Fibroblast of villous mesenchyme (primary cell): ENCODE measurements at places on chromosomes 4 and X. TPM values are rescaled to one million over a fixed set of nuclear protein-coding genes. Genes with fewer than 3 reads are reported as not detected.

The SOX3 gene
- total RNA-seq: not detected in 2 replicates

- no peak for DNase-seq
Measured at GRCh38 chr4:97910005-97910404, 233.3 kb downstream of the STPG2 start.

The TRPC3 gene
- total RNA-seq: 0.97 and 1.3 TPM in 2 replicates

DNA sequence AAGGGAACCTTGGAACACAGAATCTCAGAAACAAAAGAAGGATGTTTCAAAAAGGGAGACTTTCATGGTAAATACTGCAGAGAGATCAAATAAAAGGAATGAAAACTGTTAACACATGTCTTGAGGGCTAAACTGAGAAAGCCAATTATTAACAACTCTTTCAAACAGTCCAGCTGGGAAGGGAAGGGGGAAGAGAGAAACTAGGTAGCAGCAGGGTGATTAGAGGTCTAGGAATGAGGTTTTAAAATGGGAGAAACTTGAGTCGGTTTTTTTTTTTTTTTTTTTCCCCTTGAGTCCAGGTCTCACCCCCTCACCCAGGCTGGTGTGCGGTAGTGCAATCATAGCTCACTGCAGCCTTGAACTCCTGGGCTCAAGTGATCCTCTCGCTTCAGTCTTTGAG, 4.3 kb downstream of the BCLAF3 start:
- DNase-seq: no peak

DNA sequence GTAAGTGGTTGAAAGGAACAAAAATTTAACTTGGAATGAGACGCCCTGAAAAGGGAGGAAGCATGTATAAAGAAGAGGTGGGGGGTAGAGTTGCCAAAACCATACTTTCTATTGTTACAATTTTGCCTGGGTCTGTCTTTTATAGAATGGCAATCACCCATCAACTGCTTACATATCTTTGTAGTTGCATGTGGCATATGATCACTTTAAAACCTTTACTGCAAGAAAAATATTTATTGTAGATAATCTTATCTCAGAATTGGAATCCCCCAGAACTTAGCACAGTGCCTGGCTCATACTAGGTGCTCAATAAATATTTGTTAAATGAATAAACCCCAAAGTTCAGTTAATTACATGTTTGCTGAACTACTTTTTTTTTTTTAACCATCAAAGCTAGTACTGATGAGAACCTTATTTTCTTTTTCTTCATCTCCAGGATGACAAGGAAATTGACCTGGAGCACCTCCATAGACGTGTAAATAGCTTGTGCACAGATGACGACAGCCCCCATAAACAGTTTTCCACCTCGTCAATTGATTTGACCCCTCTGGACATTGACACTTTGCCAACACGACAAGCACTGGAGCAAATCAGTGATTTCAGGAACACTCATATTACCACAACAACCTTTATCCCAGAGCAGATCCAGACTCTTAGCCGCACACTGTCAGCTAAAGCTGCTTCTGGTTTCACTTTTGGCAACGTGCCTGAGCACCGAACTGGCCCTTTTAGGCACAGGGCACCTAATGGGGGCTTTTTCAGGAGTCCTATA, 56.7 kb upstream of the ATOH1 start:
- no peak for DNase-seq

DNA sequence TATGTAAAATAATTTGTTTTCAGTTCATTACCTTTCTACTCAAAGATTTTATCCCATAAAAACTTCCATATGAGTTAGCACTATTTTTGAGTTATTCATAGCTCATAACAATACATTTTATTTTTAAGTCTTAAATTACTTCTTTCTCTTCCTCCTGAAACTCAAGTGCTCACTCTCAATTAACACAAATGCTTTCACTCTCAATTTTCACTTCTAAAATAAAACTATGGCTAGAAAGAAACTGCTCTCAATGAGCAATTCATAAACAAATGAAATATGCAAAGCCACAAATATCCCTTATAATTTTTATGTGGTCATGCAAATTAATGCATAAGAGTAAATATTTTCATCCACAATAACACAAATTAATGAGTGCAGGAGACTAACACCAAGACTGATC, 38.8 kb downstream of the MAML3 start:
- no peak for DNase-seq

DNA sequence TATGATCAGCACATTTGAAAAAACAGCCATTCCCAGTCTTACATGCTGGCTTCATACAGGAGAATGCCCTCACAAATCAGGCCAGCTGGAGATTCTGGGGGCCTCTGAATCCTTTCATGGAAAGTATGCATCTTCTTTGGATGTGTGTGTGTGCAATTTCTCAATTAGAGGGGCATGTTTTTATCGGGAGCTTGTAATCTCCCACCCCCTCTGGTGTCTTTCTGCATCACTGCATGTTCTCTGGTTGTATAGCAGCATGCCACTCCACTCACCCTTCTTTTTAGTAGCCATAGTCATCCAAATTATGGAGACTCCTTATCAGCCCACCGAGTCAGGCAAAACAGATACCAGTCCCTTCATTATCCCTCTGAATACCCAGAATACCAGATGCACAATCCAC, 282.2 kb upstream of the SLIT2 start:
- peak; percentile 28 for DNase-seq

DNA sequence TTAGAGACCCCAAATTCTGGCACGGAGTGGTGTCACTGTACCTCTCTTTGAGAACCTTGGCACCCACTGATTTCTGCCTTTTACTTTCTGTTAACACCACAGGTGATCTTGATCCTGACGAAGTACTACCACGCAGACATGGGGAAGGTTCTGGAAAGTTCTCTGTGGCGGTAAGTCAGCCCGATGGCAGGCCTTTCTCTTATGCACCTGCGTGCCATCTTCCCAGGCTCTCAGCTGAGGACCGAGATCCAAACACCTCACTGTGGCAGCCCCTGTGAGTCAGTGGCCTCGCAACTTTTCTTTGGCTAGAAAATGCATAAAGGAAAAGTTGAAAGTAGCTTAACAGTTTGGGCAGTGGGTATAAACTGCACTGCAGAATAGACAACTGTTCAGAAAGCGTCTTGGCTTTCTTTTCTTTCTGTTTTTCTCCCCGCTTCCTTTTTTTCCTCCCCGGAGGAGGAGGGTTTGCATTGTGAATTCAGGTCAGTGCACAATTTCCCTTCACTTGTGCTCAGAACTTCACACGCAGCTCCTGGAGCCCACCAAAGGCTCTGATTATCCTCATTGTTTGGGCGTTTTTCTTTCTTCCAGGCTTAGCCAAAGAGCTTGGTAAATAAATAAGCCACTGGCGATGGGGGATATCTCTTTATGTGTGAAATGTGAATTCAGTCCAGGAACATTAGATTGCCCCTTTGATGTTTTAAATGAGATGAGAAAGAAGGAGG, 38.4 kb downstream of the PSAPL1 start:
- no peak for DNase-seq

- DNase-seq: peak; percentile 91
Measured at GRCh38 chr4:15920723-15921591, 17.6 kb downstream of the FGFBP1 start.

The AGTR2 gene
- total RNA-seq: not detected in 2 replicates

DNA sequence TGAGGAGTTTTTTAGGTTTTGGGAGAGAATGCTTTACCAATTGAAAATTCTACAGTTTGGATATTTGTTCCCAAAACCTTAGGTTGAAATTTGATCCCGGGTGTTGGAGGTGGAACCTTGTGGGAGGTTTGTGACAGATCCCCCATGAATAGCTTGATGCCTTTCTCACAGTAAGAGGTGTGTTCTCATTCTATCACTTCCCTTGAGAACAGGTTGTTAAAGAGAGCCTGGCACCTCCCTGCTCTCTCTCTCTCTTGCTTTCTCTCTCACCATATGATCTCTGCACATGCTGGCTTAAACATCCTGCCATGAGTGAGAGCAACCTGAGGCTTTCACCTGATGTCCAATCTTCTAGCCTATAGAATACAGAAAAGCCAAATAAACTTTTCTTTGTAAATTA, 1475.5 kb upstream of the AGA start:
- no peak for DNase-seq

DNA sequence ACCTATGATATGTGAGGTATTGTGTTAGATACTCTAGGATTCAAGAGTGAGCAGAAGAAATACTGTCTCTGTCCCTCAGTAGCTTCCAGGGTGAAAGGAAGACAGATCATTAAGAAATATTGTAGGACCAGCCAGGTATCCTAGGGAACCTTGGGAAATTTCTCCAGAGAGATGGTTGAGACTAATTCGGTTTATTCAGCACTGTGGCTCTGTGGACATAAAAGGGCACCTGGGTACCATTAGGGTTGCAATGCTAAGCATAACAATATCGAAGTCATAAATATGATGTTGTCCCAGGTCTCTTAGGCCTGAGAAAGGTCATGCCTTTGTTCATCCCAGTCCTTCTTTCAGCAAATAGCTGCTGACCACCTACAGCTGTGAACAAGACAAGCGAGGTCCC, 61.0 kb downstream of the FAM114A1 start:
- DNase-seq: no peak

DNA sequence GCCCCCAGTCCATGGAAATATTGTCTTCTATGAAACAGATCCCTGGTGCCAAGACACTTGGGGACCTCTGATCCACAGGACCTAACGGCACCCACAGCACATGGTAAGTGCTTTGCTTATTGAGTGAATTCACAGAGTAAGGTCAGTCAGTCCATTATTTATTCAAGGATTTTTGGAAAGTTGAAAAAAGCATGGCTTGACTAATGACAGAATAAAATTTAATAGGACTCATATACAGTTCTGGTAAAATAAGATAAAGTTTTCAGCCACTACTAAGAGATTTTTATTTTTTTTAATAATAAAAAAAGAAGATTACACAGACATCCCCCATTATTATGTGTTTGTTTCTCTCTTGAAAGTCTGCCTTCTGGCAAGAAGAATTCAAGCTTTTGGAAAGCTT, 490.6 kb upstream of the HS3ST1 start:
- no peak for DNase-seq

DNA sequence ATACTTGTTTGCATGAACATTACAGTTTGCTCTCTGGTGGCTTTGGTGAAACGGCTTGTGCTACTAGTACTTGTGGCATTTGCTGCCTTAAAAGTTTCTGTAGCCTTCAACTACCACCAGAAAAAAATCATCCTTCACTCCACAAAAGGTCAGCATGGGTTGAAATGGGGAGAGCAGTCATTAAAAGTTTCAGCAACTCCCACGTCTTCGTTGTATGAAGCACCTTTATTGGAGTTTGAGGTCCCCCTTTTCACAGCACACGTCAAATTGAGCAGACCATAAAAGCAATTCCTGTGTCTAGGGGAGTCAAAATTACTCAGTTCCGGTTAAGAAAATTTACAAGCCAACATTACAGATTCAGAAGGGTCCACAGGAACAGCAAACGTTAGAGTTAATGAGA, 23.0 kb upstream of the CCNA2 start:
- no peak for DNase-seq

The PAGE2B gene
- total RNA-seq: not detected in 2 replicates

- DNase-seq: no peak
Measured at GRCh38 chr4:11182586-11183355, 245.9 kb downstream of the HS3ST1 start.

DNA sequence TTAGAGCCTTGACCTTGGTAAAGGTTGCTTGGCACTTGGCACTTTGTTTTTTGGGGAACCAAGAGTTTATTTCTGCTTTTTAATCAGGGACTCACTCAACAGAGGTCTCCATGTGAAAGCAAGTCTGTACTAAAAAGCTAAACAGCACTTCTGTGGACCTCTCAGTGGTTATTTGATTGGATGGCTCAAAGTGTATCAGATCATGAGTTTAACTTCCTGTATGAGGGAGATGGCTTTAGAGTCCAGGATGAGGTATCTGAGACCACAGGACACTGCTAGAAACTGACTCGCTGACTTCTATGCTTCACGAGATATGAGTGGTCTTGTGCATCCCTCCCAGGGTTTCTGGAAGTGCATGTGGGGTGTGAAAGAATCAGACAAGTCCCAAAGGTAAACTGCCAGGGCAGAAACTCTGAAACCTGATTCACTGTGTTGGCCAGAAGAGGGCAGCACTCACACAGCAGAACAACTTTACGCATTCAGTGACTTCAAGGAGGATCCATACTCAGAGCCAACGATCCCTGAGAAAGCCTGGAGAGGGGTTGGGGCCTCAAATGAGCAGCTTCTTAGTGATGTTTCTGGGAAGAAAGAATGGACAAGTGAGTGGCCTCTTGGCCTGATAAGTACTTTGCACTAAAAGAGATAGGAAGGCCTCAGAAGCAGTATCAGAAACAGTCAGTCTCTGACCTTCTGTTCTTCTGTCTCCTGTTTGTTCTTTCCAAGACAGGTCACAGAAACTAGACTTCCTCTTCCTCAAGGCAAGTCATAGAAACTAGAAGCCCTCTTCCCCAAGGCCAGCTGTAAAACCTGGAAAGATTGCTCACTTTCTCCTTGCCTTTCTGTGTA, 220.3 kb upstream of the CXCL13 start:
- DNase-seq: peak; percentile 67

GRCh38 chrX:37776987-37777325, 2.9 kb upstream of the CYBB start:
- no peak for DNase-seq

DNA sequence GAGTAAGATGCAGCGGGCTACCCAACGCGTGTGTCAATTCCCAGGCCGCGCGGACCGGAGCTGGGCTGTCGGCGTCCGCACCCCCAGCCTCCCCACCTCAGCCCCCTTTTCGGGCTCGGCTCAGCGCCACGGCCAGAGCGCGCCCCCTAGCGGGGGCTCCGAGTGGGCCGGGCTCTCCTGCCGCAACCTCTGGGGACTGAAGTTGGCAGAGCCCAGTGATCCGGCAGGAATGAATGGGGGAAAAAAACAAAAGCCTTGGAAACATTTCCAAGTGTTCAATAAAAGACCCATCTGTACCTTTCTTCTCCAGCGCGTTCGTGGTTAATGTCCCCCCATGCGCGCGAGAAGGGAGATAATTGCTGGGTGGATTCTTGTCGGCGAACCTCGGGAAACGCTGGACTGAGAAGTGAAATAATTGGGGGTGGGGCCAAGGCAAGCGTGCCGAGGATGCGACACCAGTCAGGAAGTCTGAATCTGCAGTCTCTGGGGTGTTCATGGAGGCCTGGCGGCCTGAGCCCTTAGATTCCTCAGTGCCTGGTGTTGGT, 5.2 kb upstream of the ARX start:
- DNase-seq: no peak

- DNase-seq: no peak
Measured at GRCh38 chrX:11597479-11597878, 68.2 kb downstream of the ARHGAP6 start.

The HTN3 gene
- not detected in 2 replicates for total RNA-seq

DNA sequence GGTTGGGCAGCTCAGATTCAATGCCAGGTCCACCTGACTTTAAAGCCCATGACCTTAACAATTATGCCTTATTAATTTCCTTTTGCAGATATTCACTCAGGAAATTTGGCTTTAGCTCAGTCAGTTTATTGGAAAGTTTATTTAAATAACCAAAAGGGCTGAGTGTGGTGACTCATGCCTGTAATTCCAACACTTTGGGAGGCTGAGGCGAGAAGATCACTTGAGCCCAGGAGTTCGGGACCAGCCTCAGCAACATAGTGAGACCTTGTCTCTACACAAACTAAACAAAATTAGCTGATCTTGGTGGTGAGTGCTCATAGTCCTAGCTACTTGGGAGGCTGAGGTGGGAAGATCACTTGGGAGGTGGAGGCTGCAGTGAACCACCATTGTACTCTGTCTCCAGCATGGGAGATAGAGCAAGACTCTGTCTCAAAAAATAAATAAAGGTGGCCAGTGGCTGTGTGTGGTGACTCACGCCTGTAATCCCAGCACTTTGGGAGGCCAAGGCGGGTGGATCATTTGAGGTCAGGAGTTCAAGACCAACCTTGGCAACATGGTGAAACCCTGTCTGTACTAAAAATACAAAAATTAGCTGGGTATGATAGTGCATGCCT, 43.3 kb downstream of the RHOH start:
- peak; percentile 32 for DNase-seq

The PCDH18 gene
- 181 and 278 TPM in 2 replicates for total RNA-seq

- DNase-seq: no peak
Measured at GRCh38 chr4:184645904-184646610, 3.2 kb downstream of the CASP3 start.

The GAB3 gene
- total RNA-seq: 0.43 and 0.64 TPM in 2 replicates
